ENCODE measurements at places on chromosomes 16 and 17.

DNA sequence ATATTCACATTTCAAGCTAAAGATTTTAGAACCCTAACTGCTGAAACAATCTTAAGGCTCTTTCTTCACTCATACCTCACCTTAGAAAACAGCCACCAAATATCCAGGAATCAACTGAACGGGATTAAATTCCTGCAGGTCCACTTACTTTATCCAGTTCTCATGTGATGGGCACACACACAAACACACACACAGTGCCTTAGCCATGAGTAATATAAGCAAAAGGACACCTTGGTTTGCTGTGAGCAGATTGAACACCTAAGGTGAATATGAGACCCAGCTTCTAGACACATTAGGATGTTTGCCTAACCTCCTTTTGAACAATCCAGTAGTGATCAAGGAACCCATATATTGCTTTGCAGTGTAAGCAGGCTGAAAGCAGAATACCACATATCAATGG, 81.5 kb downstream of the TUBD1 start:
- DNase-seq, result no peak

DNA sequence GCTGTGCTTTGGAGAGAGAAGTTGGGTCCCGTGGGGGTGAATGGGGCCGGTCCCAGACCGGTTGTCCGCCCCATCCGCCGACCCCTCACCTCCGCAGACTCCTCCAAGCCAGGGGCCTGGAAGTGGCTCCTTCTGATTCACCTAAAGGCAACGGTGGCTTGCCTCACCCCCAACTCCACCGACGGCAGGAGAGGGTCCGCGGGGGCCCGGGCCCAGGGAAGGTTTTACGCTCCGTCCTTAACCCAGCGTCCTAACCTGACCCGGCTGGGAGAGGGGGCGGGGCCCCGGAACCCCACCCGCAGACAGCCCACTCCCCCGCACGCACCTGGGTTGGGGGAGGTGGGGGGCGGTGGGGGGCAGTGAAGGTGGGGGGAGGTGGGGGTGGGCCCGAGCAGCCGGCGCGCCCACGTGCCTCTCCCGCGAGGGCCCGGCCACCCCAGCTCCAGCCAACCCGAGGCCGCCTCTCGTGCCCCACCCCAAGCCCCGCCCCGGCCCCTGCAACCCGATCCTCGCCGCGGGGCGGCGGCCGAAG, 12.7 kb upstream of the CD300A start:
- peak; percentile 95 for DNase-seq

DNA sequence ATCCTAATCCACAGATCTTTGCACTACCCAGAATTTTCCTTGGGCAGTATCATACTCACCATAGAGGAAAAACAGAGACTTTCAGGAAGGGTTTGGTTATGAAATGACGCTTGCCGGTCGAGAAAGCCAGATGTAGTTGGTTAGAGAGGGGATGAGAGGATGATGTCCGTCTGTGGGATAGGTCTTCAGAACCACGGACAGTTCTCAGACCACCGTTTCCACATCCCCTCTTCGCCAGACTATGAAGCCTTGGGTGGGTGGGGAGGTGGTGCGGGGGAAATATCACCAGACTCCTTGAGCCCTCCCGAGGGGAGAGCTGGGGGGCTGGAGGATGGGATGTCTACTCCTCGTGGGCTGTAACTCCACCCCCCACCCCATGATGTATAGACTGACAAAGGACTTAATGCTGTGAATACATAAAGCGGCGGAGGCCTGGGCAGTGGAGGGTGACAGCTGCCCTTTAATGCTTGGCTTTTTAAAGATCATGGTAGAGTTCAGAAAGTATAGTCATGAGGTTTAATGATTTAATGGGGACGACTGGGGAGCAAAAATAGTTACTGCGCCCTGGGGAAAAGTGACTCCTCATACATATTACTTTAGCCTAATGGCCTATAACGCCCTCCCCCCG, 96.6 kb downstream of the MRM1 start:
- no peak for DNase-seq

DNA sequence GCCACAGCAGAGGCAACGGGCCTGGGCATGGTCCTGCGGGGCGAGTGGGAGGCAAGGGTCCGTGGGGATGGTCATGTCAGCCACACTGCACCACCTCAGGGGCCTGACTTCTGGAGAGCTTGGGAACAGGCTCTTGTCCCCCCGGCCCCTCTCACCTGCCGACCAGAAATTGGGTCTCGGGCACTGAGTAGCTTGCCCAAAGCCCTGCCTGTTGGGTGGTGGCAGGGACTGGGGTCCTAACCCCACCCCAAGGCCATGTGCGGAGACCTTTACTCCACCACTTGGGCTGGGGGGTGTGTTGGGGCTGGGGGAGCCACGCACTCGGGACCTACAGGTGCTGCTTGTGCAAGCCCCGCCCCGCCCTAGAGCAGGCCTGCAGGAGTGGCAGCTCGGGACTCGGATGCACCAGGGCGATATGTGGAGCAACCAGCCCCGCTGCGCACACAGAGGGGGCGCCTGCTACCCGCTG, 24.2 kb upstream of the CHMP6 start:
- DNase-seq, result no peak

GRCh38 chr16:15536843-15537242, 102.5 kb downstream of the BMERB1 start:
- peak; percentile 53 for DNase-seq

DNA sequence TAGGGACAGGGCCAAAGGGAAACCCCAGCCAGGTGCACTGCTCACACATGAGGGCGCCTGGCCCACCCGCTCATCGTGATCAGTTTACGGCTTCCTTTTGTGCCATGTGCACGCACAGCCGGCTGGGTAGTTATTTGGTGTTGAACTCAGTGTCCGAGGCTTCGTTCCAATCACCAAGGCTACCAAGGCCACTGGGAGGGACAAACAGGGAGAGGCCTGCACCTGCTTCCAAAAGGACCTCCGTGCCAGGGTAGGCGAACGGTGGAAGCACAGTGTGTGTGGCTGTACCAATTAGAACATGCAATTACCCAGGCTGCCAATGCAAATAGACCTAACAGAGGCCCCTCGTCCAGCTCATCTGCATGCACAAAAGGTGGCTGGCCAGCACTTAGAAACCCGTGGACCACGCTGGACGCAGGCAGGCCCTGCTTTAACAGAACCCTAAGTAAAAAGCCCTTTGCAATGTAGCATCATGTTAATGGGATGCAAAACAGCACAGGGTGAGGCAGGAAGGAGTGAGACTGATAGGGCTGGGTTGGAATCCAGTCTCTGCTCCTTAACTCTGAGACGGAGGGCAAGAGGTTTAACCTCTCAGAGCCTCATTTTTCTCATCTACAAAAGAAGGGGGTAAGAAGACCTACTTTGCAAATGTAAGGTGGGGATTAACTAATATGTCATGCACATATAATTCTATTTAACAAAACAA, 204.0 kb downstream of the XYLT1 start:
- no peak for DNase-seq

DNA sequence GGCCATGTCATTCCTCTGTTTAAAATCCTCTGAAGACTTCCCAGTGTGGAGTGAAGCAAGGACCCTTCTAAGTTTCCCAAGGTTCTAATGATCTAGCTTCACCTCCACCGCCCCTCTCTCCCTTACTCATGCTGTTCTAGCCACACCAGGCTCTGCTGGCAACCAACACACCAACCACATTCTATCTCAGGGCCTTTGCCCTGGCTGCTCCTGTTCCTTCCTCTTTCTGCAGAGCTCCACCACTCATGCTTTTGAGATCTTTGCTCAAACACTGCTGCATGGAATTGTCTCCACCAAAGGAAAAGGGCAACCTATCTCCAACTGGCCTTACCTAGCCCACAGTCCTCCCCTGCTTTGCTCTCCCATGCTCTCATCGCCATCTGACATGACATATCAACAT, 128.7 kb downstream of the XYLT1 start:
- no peak for DNase-seq

DNA sequence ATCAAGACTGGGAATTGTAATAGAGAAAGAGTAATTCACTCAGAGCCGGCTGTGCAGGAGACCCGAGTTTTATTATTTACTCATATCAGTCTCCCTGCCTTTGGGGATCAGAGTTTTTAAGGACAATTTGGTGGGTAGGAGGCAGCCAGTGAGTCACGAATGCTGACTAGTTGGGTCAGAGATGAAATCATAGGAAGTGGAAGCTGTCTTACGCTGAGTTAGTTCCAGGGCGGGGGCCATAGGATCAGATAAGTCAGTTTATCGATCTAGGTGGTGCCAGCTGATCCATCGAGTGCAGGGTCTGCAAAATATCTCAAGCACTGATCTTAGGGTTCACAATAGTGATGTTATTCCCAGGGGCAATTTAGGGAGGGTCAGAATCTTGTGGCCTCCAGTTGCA, 20.2 kb upstream of the GUCY2D start:
- no peak for DNase-seq

GRCh38 chr16:89472711-89473075, 17.7 kb downstream of the ANKRD11 start:
- no peak for DNase-seq

DNA sequence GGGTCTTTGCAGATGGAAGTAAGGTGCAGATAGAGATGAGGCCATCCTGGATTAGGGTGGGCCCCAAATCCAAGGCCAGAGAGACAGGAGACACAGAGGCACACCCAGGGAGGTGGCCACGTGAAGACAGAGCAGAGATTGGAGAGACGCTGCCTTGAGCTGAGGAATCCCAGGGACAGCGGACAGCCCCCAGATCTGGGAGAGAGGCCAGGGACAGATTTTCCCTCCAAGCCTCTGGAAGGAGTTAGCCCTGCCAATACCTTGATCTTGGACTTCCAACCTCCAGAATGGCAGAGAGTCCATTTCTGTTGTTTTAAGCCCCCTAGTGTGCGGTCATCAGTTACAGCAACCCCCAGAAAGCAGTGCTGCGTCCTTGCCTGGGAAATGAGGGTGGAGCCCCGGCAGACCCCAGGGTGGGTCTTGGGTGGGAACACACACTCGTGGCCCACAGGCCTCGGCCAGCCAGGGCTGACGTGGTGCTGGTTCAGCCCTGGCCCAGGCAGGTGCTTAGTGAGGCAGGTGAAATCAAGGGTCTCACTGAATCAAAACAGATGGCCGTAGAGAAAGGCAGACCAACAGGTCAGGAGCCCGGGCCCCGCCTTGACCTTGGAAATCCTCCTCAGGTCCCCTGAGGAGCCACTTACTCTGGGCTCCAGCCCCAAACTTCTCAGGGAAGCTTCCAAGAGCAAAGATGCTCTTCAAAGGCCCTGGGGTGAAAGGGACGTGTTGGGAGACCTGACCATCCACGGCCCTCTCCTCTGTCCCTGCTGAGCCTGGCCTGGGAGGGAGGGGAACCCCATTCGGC, 169.3 kb downstream of the RBFOX3 start:
- DNase-seq, result no peak
